ENCODE measurements at places on chromosomes 1 and 21.

GRCh38 chr1:234371414-234371813, 1.8 kb upstream of the COA6 start:
- DNase-seq = no peak

GRCh38 chr1:31327381-31327780, 30.5 kb downstream of the ZCCHC17 start:
- peak; percentile 40 for DNase-seq

- no peak for DNase-seq
Observed at GRCh38 chr1:19429611-19430010, 55.7 kb downstream of the CAPZB start.

DNA sequence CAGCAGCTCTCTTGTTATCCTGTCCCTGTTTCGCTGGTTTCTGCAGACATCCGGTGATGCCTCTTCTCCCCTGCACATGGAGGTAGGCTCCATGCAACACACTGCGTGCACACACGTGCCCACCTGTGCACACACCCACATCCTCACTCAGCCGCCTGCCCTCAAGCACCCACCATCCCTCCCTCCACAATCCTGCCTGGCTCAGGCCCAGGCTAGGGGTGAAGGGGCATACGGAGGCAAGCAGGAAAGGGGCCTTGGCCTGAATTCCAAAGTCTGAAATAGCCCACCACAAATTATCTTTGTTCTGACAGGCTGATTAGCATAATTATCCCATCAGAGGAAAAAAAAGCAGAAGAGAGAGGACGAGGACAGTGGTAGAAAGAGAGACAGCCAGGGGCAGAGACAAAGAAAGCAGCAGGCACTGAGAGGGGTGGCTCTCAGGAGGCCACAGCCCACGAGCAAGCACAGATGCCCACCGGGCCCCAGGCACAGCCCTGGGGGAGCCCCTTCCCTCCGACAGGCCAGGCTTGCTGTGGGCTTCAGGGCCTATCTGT, 73.2 kb downstream of the GRIK3 start:
- no peak for DNase-seq

GRCh38 chr1:118659646-118660045, 328.5 kb downstream of the TBX15 start:
- DNase-seq = no peak

DNA sequence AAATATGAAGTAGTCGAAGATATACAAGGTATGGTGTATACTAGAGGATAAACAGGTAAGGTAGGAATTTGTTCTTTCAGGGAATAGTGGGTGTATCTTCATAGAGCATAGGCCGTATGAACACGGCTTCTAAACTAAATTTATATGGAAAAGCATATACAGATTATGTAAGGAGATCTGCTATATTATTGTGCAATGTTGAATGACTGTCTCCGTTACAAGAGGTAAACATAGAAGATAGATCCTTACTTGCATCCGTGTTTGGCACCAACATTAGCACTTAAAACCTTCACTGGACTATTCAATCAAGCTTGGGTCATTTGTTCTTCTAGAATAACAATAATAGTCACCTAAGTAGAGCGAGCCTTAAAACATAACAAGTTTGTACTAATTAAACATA, 45.9 kb downstream of the CLEC20A start:
- no peak for DNase-seq

- no peak for DNase-seq
Observed at GRCh38 chr1:154629061-154629674, 21.2 kb upstream of the ADAR start.

DNA sequence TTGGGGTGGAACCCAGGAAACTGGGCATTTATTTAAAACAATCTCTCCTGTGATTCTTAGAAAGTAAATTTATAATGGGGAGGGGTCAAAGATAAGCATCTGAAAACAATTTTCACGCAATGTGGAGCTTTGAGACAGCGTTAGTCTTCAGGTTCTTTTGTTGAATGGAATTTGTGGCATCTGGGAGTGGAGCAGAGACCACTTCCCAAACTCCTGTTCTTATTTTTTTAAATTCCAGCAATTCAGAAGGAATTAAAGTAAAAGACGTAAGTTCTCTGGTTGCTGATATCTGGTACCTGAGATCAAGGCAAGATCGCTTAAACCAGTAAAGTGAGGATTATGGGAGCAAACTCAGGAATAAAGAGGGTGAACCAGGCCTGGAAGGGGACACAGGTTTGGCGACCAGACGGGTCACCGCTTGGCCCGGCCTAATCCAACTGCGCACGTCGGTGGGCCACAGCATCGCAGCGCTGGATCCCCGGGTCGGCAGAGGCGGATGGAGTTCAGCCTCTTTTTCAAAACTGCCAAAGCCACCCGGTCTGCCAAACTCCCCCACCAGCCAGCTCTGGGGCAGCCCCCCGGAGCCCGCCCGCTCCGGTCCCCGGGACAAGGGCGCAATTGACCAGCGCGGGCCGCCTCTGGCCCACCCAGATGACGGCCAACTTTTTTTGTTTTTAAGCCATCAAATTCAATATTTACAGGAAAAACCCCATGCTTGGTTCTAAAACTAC, 754 bp upstream of the PDPN start:
- DNase-seq = no peak

DNA sequence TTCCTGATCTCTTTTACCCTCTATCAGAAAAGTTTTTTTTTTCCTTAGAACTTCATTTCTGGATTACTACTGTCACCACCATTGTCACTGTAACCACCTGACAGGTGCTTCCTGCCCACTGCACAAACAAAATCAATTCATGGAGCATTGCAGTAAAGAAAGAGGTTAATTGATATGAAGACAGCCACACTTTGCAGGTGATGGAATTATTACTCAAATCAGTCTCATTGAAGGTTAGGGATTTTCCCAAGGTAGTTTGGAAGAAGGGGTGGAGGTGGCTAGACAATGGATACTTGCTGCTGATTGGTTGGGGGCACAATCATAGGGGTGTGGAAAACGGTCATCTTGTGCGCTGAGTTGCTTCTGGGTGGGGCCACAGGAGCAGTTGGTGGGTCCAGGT, 230.8 kb upstream of the CACYBP start:
- no peak for DNase-seq

- no peak for DNase-seq
Observed at GRCh38 chr1:74399249-74399648, 113.2 kb downstream of the LRRC53 start.

DNA sequence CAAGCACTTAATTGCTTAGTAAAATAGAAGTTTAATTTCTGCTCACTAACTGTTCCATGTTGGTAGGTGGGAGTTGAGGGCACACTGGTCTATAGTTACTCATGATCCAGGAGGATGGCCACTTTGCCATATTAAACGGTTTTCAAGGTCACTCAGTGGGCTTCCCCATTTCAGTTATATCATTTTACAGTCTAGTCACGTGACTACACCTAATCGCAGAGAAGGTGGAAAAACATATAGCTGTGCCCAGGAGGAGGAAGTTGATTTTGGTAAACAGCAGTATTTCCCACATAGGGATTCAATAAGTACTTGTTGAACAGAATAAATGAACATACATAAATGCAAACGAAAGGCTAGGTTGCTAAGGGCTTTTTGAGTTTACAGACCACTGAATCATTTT, 541.1 kb upstream of the CAMK1G start:
- no peak for DNase-seq

GRCh38 chr1:6143395-6143794, 36.7 kb downstream of the CHD5 start:
- DNase-seq = no peak

DNA sequence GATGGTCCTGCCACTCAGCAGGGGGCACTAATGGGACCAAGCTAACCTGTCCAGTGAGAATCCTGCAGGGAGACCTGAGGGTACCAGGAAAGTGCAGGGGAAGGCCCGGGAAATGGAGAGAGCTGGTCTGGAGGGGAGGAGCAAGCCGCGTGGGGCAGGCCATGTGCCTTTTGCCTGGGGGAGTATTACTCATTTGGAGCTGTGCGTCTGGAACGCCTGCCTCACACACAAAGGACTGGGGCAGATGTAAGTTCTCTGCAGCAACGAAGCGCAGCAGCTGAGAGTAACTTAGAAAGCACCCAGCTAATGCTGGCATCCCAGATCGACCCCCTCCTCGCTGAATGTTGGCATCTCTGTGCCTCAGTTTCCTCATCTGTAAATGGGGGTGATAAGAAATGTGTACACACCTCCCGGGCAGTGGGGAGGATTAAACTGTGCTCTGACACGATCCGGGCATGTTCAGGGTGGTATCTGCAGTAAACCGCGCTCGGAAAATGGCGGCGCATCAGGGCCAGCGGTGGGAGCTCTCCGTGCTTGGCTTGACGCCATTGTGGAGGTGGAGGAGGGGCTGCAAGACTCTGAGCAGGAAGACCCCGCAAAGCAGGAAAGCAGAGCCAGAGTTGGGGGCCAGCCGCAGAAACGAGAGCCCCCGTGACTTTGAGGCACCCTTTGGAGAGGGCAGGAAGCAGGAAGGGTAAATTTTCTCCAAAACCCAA, 212.5 kb downstream of the NPHP4 start:
- no peak for DNase-seq

DNA sequence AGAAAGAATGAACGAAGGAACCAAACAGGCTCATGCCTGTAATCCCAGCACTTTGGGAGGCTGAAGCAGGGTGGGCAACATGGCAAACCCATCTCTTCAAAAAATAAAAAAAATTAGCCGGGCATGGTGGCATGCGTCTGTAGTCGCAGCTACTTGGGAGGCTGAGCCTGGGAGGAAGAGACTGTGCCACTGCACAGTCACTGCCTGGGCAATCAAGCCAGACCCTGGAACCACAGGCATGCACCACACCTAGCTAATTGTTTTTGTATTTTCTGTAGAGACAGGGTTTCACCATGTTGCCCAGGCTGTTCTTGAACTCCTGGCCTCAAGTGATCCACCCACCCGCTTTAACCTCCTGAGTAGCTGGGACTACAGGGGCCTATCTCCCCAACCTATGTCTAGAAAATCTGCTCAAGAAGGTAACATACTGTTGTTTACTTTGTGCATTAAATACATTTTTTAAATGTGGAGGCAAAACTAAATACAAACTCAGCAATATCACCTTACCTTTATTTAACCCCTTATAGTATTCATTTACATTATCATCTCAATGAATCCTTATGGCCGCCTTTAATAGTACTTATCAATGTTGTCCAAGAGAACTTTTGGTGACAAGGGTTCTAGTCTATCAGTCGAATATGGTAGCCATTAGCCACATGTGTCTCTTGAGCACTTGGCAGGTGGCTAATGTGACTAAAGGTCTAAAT, 2.7 kb downstream of the KHDC4 start:
- DNase-seq = peak; percentile 65

DNA sequence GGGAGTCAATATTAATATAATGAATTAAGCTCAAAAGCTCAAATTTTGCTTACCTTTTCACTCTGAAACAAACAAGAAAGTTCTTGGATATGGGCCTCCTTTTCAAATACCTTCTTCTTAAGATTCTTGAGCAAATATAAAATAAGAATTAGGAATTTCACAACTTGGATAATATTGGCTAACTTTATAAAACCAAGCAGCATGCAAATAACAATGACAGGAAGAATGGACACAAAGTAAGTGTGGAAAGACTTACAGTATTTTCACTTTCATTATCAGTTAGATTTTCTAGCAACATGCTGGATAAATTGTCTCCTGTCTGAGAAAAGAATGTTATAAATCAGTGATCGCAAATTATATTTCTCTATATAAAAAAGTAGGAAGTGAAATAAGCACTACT, 13.2 kb downstream of the ODF2L start:
- DNase-seq = peak; percentile 37

All from AG10803 (cell line).